RPMI8226 (cell line): ENCODE measurements at places on chromosomes 3 and 15.

- DNase-seq = no peak
Observed at GRCh38 chr15:85407421-85408269, 27.2 kb downstream of the AKAP13 start.

GRCh38 chr3:66472313-66473134 lies 28.3 kb downstream of the LRIG1 start:
- no peak for DNase-seq

DNA sequence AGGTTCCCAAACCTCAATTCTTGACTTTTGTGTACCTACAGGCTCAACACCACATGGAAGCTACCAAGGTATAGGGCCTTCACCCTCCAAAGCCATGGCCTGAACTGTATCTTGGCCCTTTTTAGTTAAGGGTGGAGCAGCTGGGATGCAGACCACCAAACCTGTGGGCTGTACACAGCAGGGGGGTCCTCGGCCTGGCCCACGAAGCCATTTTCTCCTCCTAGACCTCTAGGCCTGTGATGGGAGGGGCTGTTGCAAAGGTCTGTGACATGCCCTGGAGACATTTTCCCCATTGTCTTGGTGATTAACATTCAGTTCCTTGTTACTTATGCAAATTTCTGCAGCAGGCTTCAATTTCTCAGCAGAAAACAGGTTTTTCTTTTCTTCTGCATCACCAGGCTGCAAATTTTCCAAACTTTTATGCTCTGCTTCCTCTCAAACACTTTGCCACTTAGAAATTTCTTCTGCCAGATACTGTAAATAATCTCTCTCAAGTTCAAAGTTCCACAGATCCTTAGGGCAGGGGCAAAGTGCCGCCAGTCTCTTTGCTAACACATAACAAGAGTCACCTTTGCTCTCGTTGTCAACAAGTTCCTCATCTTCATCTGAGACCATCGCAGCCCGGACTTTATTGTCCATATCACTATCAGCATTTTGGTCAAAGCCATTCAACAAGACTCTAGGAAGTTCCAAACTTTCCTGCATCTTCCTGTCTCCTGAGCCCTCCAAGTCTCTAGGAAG lies 90.9 kb upstream of the PLXND1 start:
- DNase-seq = no peak

- DNase-seq = peak; percentile 79
Observed at GRCh38 chr15:55168350-55168974, 28.3 kb downstream of the RSL24D1 start.

DNA sequence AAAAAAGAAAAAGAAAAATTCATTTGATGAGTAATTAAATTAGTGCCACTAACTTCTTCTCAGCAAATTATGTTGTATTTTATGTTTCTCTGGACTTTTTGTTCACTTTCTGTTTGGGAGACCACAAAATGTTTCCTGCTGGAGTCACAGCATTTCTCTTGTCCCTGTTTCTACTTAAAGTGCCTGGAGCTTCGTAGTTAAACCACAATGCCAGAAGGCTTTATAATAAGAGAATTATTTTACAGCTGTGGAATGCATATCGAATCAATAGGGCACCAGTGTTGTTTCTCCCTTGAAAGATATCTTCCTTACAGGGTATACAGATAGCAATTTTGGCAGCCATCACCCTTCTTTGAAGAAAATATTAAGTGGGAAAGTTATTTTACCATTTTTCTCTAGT lies 3.2 kb downstream of the DTWD1 start:
- DNase-seq = no peak

DNA sequence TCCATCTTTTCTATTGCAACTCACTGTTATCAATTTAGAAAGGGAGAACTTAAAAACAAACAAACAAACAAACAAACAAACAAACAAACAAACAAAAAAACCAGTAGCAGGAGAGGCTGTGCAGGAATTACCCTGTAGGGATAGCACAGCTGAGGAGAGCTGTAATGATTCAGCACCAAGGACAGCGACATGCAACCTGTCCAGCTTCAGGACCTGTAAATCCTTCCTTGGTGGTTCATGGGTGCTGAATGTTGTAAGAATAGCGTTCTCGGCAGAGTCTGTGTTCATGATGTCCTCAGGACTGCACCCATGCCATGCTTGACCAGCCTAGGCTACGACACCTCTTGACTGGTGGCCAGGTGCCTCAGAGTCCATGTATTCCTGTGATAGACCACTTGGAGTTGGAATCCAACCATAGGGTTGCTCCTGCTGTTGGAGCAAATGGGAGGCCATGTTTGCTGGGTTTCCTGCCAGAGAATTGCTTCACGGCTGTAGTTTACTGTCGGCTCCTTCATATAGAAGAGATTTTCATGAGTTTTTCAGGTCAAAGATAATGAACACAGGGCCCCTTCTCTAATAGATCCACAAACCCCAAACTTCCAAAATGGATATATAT lies 65.9 kb downstream of the CACNA2D3 start:
- DNase-seq = peak; percentile 79
